ENCODE measurements at places on chromosomes 3 and 15.

- DNase-seq: no peak
Measured at GRCh38 chr3:151894219-151894618, 20.8 kb downstream of the SUCNR1 start.

- DNase-seq: no peak
Measured at GRCh38 chr3:101995371-101996046, 146.2 kb downstream of the NFKBIZ start.

- no peak for DNase-seq
Measured at GRCh38 chr3:190096345-190096744, 24.4 kb downstream of the P3H2 start.

DNA sequence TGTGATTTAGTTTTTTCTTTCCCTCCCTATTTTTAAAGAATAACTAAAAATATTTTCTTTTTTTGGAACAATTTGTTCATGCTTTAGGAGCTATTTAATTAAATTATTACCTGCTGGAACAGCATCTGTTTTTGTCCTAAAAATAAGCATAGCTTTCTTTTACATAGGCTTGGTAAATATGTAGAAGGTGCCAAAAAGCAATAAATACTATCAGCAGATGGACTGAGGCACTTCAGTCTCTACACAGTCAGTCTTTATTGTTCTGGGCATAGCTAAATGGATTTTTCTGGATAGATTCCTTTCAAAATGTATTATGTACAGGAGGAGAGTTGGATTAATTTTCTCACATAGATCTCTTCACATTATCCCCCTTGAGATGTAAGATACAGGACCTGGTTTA lies 223.5 kb downstream of the NAALADL2 start:
- DNase-seq: no peak

- DNase-seq: no peak
Measured at GRCh38 chr15:71328453-71328852, 213.2 kb downstream of the THSD4 start.

- DNase-seq: no peak
Measured at GRCh38 chr3:59782664-59783063, 732.8 kb upstream of the CFAP20DC start.

GRCh38 chr15:97755726-97756125 lies 204.8 kb upstream of the ARRDC4 start:
- DNase-seq: no peak

GRCh38 chr3:177190756-177191681 lies 6.3 kb downstream of the TBL1XR1 start:
- no peak for DNase-seq

- no peak for DNase-seq
Measured at GRCh38 chr3:61058836-61059235, 192.4 kb downstream of the FHIT start.

GRCh38 chr3:53178246-53178645 lies 17.2 kb downstream of the PRKCD start:
- DNase-seq: no peak

DNA sequence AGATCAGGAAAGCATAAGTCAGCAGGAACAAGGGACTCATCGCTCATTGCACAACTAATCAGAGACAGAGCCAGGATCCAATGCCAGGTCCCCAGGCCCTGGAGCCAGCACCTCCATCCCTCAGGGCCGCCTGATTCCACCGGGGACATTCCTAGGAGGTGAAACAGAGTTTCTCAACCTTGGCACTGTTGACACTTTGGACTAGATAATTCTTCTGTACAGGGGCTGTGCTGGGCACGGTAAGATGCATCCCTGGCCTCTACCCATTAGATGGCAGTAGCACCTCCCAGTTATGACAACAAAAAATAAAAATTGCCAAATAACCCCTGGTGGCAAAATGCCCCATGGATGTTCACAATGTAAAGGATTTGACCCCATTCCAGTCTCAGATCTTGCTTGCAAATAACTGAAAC lies 127.7 kb downstream of the MTHFS start:
- no peak for DNase-seq

DNA sequence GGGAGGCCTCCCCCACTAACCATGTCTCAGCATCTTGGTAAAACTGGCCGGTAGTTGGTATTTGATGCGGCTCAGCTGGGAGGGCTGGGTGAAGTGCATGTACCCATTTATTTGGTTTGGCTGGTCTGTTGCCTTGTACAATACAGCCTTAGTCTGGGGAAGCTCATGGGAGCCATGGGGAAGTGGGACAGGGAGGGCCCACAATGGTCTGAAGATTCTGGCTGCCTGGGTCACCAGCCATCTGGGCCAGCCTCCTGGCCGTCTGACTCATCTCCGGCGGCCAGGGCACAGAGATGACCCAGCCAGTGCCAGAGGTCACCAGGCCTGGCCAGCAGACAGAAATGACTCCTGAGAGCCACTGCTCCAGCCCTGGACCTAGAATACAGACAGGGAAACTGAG lies 51.6 kb upstream of the SMAD6 start:
- peak; percentile 68 for DNase-seq

GRCh38 chr3:63477494-63478129 lies 174.9 kb upstream of the SNTN start:
- no peak for DNase-seq

DNA sequence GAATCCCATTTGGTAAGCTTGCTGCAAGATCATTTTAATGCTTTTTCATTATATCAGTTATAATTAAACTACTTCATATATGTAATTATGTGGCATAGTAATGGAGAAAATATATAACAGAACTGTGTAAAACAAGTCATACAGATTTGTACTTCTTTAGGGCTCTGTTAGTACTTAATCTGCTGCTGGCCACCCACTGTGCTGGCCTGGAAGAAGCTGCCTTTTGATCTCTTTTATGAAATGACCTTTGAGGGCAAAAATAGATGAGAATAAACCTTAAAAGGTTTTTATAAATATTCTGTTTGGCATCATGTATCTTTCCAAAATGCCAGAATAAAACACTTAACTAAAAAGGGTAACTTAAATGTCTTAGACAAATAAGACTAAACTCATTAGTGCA lies 262.9 kb downstream of the ZIC1 start:
- no peak for DNase-seq

DNA sequence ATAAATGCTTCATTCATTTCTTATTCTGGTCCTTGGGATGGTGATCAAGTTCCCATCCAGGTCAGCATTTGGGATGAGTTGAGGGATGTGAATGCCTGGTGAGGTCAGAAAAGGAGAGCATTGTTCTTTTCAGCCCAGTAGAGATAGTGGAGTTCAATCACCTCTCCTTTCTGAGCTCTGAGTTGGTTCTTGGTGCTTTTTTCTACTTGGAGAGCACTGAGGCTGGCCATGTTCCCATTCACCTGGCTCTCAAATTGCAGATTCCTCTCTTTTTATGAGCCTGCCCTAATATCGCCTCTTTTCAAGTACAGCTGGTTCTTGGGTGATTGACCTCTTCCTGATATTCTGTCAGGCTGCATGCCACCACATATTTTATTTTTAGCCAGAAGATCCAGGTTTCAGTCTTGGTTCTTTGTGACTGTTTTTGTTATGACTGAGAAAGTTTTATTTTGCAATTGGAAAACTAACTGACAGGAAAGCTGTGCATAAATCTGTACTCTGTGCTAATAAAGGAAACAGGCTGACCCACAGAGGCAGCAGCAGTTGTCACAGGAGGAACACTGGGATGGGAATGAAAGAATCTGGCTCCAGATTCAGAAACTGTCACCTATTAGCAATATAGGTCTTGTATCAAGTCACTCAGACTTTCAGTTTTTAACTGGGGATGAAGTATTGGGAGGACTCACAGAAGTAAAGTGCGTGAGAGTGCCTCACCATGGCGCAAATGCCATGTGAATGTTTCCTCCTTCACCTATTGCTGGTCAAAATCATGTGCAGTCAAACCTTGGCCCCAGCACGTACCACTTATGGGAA lies 10.7 kb downstream of the AQP9 start:
- no peak for DNase-seq

- DNase-seq: peak; percentile 85
Measured at GRCh38 chr3:126208606-126209256, 28.3 kb upstream of the ALDH1L1 start.

DNA sequence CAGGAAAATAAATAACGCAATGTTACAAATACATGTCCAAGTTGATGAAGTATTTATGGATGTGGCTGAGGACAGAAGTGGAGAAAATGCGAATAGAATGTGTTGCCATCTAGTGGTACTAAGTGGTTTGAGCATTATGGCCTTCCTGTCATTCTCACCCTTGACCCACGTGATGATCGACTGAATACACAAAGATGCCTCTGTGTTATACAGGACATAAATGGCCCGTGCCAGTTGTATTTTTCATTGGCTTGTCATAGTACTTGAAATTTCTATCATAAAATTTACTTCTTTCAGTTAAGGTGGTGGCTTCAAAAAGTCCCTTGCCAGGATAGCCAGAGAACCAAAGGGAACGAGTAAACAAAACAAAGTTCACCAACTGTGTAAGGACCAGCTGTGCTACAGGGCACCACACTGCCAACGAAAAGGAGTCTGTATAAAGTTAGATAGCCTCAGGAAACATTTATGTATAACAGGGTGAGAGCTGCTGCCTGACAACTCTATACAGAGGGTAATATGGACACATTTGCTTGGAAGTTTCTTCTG lies 103.7 kb downstream of the MYH15 start:
- no peak for DNase-seq

DNA sequence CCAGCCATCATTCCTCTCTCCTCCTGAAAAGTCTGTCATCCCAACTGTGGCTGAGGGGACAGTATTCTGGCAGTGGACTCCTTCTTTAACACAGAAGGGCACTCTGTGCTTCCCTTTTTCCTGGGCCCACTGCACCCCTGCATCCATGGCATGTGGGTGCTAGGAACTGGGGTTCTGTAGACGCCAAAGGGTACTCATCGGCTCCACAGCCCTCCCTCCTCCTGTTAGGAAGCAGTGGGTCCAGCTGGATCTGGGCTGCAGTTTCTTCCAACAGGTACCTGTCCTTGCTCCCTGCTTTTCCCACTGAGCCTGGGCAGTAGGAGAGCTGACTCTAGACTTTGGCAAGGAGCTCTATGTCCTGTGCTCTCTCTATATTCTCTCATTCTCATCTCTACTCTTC lies 6.4 kb upstream of the MANF start:
- DNase-seq: peak; percentile 23

GRCh38 chr3:131356006-131356595 lies 25.5 kb upstream of the NUDT16 start:
- DNase-seq: no peak

DNA sequence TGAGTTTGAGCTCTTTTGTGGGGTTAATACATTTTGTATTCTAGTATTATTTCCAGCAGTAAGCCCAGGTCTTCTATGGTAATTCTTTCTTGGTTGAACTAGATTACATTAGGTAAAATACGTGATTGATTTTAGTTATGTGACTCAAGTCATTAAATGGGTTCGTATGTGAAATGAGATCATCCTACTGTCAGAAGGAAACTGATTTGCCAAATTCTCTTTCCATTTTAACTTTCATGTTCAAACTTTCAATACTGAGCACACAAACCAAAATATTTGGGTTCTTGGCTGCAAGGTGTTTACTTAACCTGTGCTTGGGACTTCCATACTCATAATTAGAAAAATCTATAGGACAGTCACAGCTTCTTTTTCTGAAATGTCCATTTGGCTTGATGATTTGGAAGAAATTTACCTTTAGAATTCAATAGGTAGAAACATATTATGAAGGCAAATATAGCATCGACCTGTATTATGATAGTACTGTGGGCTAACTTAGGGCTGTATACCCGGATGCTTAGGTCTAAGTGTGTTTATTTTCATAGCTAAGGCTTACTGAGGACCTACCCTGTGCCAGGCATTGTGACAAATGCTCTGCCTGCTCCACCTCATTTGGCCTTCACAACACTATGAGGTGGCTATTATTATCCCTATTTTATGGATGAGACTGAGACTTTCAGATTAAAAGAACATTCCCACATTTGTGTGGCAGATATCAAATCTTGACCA lies 631.8 kb upstream of the GRM7 start:
- DNase-seq: no peak

DNA sequence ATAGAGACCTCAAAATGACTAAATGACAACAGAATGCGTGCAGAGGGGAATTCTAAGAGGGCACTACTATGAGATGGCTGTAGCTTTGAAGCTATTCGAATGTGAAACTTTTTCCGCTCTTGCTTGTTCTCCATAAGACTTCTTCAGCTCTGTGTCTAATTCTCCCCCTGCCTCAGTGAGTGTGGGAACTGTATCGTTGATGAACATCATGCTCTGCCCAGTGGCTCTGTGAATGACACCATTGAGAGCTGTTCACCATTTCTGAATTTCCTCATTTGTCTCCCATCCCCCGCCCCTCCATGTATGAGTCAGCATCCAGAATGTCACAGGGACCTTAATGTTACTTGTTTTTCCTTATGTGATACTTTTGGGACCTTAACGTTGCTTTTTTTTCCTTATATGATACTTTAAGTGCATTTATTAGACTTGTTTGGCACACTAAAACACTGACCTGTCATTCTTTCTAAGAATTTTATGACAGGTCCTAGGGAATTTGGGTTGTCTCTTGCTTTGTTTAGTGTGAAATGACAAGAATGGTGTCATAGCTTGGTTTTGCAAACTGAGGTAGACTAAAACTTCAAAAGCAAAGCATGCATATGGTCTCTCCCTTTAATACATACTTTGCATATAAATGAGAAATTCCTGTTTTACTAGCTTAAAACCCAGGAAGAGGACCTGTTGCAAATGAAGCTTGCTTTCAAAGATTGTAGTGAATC lies 99.6 kb downstream of the FNDC3B start:
- DNase-seq: peak; percentile 70

- no peak for DNase-seq
Measured at GRCh38 chr3:110575702-110576101, 495.9 kb upstream of the NECTIN3 start.

- DNase-seq: no peak
Measured at GRCh38 chr3:164903820-164904451, 174.4 kb downstream of the SI start.

GRCh38 chr3:179788996-179789395 lies 136.2 kb downstream of the USP13 start:
- no peak for DNase-seq

GRCh38 chr15:98927022-98927421 lies 80.6 kb downstream of the PGPEP1L start:
- DNase-seq: no peak

DNA sequence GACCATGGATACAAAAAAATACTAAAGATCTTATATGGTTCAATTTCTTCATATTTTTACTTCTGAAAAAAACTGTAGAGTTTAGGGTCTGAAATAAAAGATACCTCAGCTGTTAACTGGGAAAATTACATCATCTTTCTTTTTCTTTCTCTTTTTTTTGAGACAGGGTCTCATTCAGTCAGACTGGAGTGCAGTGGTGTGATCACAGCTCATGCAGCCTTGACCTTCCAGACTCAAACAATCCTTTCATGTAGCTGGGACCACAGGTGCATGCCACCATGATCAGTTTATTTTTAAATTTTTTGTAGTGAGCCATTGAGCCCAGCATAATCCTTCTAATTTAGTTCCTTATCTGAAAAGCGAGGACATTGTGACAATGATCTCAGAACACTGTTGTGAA lies 39.6 kb upstream of the TKT start:
- DNase-seq: no peak

Data from sciatic nerve (tissue), 2 donors.